ENCODE measurements at places on chromosomes 13 and 19.

DNA sequence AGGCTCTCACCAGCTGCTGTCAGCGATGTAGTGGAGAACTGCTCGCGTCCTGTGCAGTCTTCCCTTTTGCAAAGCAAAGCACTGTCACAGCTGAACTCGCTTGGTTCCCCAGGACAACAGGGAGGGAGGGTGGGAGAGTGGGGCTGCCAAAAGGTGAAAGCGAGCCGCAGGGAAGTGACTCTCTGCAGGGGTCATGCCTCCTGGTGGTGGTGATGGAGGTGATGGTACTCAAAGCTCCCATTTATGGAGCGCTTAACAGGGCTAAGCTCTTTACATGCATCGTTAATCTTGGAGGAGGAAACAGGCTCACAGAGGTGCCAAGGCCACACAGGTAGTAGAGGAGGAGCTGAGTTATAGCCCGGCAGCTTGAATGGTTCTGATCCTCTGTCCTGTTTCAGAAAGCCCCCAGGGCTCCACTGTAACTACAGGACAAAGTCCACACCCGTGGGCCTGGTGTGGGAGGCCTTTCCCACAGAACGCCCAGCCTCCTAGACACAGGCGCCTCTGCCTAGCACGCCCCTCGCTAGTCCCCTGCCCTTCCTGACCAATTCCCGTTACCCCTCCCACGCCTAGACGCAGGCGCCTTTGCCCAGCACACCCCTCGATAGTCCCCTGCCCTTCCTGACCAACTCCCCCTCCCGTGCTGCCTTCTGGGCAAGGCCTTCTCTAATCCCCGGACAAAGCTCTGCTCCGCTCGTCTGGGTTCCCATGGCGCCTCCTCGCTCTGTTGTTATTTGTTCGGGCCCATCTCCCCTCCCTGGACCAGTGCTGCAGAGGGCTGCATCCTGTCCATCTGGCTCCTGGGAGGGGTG is 10.7 kb downstream of the PPP1R37 start:
- DNase-seq = no peak

- DNase-seq = peak; percentile 97
Measured at GRCh38 chr19:40465025-40465556, 454 bp downstream of the BLVRB start.

GRCh38 chr19:2532252-2533071 is 56.5 kb downstream of the GADD45B start:
- peak; percentile 96 for DNase-seq

- no peak for DNase-seq
Measured at GRCh38 chr13:110784704-110785103, 71.2 kb downstream of the ING1 start.

DNA sequence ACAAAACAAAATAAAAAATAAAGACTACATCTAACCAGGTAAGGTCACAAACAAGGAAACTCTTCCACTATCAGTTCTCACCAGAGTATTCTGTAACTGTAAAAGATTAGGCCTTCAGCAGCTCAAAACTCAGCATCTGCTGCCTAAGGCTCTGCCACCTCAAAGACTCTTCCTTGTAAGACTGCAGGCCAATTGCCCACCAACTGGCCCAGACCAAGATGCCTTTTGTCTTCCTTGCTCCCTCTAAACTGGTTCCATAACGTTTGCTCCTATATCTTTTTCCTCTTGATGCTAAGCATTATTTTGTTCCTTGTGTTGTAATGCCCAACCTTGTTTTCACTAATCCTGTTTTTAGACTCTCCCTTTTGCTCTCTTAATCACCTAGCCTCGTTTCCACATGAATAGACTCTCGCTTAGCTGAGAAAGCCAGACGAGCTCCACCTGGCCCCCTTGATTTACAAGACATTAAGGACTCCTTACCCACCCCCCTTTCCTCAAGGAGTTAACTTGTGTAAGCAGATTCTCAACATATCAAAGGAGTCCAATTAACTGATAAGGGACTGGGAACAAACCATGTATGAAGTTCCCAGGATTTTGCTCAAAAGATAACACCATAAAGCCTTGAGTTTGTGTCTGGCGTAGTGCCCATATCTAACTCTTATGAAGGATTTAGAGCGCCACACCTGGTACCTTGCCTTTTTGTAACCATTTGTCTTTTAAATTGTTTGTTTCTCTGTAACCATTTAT is 1.5 kb downstream of the ZNF814 start:
- DNase-seq = no peak

- DNase-seq = peak; percentile 75
Measured at GRCh38 chr13:49502954-49503353, 7.2 kb downstream of the PHF11 start.

All from AG10803 (cell line).